ENCODE measurements at places on chromosomes 7 and 10.

DNA sequence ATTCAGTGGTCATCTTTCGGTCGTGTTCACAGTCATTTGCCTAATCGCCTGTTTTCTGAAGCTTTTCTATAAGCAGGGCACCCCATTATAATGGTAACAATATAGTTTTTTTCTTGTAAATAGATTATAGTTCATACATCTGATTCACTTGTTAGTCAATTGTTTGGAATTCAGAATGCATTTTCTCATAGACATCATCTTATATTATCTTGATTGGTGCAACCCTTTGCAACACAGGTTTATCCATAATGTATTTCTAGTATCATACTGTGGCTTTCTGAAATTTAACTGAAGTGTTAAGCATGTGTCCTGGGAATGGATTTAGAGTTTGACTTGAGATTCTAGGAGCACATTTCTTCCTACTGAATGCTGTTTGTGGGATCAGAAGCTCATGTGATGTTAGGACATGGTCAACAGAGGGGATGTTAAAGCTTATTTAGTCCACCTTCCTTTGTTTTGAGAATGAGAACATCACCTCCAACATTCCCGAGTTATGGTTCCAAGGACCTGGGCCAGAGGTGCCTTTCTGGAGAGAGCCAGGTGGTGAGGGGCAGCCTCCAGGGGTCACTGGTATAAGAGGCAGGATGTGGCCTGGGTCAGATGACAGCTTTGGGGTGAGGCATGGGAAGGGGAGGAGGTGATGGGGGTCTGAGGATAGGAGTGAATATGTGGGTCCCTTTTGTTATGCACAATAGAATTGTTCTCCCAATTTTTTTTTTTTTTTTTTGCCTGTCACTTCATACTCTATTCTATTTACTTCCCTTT lies 415.6 kb downstream of the EXOC4 start:
- no peak for DNase-seq

- no peak for DNase-seq
These were observed 139.6 kb downstream of the SND1 start for GRCh38 chr7:127791446-127792189.

- DNase-seq, result no peak
These were observed 11.6 kb downstream of the RPS24 start for GRCh38 chr10:78045237-78045636.

DNA sequence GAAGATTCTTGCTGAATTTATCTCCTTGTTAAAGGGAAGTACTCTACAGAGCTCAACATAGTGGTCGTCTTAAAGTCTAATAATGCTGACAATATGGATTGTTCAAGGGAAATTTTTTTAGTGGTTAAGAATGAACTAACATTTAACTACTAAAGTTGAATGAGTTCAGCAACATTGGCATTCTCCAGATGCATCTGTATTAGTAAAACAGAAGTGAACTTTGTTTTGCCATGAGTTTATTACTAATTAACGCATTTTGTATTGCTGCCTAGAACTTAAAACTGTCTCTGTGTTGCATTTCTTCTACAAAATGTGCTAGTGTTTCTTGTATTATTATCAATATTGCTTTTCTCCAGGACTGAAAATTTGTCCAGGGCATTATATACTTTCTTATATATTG lies 67.5 kb downstream of the C1GALT1 start:
- DNase-seq, result no peak

DNA sequence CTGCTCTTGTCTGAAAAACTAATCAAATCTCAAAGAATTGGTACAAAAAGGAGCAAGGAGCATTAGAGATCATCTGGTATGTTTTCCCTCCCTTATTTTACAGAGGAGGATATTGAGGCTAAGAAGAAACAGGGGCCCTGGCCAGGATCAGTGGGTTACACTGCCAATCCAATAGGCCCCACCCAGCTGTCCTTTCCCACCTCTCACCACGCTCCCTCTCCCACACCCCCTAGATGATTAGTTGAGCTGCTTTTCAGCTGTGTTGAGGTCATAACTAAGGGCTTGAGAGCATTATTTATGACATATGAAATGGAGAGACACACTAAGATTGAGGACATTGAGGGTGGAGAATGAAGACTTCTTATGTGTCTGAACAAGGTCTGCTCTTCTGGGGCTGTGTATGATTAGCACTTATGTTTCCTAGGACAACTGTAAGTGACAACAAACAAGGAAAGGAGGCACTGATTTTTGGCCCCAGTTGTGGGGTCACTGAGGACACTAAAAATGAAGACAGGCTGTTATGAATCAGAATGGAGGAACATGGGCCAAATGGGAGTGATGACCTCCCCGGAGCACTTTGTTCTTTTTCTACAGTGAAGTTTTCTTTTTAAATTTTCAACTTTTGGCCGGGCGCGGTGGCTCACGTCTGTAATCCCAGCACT lies 26.5 kb downstream of the VWA2 start:
- no peak for DNase-seq

DNA sequence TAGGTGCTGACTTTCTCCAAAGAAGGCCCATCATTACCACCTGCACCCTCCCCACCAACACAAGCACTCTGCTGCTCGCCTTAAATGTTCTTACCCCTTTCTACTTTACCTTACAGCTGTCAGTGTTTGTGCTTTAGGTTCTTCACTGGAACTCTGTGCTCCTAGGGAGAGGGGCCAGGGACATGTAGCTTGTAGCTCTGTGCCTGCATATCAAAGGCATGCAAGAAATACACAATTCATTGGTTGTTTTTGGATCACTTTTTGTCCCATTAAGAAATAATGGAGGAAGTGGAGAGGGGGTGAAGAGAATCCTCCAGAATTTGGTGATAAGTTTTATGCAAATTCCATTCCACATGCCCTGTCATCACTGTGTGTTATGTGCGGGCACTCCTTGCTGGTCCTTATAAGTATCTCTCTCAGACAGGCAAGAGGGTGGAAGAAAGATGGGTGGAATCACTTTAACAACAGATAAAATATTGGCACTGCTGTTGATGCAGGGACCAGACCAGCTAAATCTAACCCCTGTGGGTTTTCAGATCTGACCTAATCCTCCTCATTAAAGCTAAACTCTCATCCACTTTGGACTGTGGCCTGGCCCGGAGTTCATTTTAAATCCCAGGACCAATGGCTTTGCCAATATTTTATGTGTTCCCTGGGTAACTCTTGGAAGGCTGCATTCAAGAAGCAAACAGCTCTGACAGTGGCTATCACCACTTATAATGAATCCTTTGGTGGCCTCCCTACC lies 375.8 kb upstream of the NFE2L3 start:
- DNase-seq, result no peak
